Sigmoid colon (tissue), 7 donors: ENCODE measurements at places on chromosomes 2 and 18. TPM values are rescaled to one million over a fixed set of nuclear protein-coding genes. Genes with fewer than 3 reads are reported as not detected.

GRCh38 chr18:24397131-24397693 lies 412 bp downstream of the OSBPL1A start:
- peak; percentile 86 for DNase-seq

GRCh38 chr18:22856870-22857269 lies 76.3 kb upstream of the RBBP8 start:
- no peak for DNase-seq

QPCT gene
- 94.9 TPM for total RNA-seq

DNA sequence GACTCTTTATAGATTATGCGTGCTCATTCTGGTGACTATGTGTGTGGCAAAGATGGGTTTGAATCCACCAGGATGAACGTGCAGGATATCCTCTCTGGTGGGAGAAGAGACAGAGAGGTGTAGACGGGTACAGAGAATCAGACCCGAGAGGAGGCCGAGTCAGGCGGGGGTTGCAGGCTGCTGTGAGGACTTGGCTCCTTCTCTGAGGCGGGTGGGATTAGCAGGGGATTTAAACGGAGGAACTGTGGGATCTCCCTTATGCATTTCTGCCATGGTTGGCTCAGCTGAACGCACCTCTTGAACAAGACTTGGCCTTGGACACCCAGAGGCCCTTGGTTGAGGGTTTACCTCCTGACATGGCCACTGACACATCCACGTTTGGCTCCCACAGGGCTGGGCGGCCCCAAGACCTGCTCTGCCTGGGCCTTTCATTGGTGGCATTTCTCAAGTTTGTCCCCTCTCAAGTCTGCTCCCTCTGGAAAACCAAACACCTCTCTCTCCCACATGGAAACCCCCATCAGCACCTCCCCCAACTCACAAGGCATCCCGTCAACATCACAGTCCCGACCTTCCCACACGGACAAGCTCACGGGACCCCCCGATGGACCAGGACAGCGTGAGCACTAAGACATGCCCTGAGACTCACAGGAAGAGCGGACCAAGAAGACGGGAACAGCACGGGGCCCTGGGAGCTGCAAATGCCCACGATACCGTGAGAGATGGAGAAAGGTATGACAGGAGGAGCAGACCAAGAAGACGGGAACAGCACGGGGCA lies 158.3 kb downstream of the RTP5 start:
- peak; percentile 51 for DNase-seq
